Stimulated activated CD4-positive, alpha-beta T cell treated with anti-CD3 and anti-CD28 coated beads, Interleukin-2, amount 100 ng/mL, for 24 hours (primary cell): ENCODE measurements at places on chromosomes 6 and 20.

GRCh38 chr6:107712665-107713551 lies 111.2 kb downstream of the SCML4 start:
- peak; percentile 55 for DNase-seq

DNA sequence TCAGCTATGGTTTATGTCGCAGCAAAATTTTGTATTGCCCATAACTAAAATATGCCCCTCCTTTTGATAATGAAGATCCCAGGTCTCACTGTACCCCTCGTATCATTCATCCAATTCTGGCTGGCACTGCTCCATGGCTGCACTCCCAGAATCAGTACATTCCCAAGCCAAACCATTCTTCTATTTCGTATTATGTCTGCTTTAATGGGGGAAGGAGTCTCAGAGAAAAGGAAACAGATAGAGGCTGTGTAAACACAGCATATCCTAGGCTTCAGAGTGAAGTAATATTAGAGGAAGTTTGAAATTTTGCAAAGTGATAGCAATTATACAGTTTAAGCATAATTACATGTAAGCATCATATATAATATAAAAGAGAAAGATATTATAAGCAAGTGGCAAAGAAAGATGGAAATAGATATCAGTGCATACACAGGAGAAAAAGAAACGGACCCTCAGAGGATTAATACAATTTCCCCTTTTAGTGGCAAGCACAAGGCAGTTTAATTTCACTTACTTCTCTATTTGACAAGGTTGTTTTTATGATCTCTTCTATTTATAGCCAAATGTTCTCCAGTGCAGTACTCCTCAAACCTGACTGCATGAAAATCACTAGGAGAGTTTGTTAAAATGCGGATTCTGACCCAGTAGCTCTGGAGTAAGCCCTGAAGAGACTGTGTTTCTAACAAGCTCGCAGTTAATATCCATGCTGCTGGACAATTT lies 56.5 kb upstream of the TENT5A start:
- DNase-seq, result no peak

GRCh38 chr6:39695447-39695846 lies 29.8 kb downstream of the KIF6 start:
- DNase-seq, result no peak

- DNase-seq, result no peak
Observed at GRCh38 chr6:148620579-148621298, 126.1 kb upstream of the UST start.

DNA sequence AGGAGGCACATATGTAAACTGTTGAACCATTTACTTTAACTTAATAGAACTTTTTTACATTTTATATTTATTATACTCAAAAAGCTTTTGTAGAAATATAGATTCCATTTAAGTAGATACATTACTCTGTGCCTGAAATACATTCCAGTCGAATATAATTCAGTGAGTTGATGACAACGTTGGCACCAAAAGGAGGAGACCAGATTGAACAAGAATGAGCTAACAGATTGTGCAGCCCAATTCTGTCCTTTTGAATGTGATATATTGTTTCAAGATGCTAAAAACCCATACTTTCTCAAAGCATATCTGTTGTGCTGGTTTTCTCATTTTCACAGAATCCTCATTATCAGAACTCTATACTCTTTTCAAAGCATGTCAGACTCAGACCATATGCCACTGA lies 147.4 kb upstream of the SIM1 start:
- no peak for DNase-seq

DNA sequence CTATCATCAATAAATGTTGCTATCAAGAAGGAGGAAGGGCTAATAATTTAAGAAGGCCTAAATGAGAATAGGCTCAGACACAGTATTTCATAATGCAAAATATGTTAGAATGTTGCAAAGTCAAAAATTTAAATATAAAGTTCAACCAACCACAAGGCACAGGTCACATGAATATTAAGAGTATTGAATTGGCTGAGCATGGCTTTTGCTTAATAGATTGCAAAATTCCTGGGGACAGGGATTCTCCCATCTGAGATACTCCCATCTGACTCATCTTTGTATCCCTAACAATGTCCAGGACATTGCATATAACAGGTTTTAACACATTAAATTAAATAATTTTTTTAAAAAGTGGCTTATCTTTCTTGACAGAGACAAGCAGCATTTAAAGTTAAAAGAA lies 32.9 kb upstream of the UTRN start:
- DNase-seq, result no peak

DNA sequence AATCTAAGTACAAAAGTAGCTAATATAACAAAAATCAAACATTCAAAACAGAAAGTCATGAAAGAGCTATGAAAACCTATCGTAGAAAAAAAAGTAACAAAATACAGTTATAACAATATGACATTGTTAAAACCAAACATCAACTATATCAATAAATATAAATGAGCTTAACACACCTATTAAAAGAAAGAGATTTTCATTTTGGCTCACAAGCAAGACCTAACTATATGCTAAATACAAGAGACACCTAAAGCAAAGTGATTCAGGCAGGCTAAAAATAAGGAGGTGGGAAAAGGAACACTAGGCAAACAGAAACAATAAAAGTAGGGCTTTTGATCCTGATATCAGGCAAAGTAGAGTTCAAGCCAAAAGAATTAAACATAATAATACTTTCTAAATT lies 13.5 kb downstream of the ZNF322 start:
- no peak for DNase-seq

DNA sequence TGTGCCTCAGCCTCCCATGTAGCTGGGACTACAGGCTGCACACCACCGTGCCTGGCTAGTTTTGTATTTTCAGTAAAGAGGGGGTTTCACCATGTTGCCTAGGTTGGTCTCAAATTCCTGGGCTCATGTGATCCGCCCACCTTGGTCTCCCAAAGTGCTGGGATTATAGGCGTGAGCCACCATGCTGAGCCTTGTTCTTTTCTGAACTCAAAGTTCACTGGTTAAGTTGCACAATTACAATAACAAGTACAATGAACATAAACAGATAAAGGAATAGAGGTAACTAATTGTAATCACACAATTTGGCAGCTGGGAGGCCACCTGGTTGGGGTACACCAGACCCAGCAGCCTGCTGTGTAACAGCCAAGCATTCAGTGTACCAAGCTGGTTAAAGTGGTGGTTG lies 6.7 kb downstream of the NUDT3 start:
- no peak for DNase-seq

GRCh38 chr6:131510094-131510493 lies 62.9 kb upstream of the ARG1 start:
- DNase-seq, result no peak

DNA sequence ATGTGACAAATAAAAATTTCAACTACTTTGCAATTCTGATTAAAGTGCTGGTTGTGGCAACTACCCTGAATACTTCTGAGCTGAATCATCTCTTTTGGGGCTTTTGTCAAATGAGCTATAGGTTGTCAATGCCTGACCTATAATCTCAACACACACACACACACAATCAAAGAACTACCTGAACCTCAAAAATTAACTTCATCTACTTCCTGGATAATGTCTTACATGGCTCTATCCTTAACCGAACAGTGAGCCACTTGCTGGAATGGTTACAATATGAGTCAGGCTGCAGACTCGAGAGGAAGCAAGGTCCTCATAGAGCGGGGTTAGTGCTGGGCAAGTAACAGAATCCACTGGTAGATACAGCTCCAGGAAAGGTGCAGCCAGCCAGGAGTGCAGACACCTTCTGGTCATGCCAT lies 70.6 kb upstream of the DST start:
- no peak for DNase-seq

DNA sequence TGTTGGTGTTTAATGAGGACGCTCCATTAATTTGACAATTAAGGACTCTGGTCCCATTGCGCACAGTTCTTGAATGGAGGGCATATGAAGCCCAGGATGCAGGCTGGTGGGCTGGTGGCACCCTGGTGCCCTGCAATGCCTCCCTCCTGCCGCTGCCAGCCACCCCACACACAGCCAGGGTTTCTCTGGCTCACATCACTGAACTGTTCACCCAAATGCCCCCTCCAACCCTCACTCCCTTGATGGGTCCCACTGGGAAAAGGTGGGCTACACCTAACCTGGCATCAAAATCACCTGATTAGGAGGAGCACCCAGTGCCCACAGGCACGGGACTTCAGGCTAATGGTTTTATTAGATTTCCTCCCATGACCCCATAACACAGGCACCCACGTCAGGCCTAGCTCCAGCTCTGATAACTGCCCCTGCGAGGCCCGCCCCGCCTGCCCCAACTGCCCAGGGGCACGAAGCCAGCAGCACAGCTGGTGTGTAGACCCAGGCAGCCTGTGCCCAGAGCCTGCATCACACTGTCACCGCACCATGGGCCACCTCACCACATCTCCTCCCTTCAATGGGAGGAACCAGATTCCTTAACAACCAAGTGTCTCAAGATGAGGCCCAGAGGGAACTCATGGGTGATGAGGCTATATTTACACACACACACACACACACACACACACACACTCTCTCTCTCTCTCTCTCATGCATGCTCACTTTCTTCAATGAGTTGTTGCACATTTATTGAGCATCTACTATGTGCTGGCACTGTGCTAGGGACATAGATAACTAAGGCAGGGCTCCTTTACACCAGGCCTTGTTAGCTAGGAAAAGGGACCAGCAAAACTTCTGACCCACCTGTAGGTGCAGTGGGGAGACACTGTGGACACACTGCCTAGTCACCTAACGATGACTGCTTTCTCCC lies 107.3 kb downstream of the NOL4L start:
- no peak for DNase-seq

DNA sequence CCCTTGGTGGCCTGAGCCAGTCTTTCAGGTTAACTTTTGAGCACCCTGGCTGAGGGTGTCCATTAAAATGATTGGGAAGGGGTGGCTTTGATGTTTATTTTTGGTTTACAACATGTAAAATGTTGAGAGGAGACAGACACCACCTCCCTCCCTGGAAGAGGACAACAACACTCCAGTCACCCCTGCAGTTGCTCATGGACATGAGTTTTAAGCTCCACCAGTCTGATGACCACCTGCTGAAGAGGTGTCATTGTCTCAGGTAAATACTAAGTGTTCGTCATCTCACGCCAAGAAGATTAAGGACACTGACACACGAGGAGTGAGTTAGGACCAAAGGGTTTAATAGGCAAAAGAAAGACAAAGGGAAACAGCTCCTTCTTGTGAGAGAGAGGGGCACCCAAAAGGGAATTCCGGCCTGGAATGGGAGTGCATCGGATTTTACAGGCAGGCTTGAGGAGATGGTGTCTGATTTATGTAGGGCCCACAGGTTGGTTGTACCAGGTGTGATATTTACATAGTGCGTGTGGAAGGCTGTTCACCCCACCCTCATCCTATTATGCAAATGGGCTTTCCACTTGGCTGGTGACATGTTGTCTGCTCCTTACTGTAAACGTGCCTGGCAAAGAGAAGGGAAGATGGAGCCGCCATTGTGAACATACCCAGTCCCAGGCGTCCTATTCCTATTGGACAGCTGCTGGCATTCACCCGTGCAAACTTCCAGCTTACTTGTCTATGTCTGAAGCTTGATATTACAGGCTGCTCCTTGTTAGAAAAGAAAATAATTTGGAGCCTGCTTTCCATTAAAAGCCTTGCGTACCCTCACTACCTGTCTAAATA lies 6.6 kb downstream of the HLA-B start:
- no peak for DNase-seq

DNA sequence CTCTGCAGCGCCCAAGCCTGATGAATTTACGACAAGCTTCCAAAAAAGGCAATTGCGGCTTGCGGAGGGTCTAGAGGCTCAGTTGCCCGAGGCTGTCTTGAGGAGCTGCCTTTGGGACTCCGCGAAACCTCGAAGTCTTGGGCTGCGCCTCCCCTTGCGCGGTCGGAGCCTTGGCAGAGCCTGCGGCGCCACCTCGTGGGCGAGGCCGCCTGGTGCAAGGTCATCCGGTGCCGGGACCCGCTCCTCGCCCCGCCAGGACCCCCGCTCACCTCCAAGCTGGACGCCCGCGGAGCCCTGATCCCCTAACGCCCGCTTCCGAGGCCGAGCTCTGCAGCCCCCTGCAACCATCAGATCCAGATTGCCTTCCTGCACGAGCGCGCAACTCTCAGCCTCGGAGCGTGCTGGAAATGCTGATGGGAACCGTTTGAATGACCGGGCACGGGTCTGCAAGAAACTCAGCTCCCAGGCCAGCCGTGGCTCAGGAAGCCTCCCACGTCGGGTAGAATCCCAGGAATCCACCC lies 14.9 kb upstream of the FAM210B start:
- peak; percentile 67 for DNase-seq

- no peak for DNase-seq
Observed at GRCh38 chr6:53189554-53189953, 40.9 kb upstream of the GCM1 start.

DNA sequence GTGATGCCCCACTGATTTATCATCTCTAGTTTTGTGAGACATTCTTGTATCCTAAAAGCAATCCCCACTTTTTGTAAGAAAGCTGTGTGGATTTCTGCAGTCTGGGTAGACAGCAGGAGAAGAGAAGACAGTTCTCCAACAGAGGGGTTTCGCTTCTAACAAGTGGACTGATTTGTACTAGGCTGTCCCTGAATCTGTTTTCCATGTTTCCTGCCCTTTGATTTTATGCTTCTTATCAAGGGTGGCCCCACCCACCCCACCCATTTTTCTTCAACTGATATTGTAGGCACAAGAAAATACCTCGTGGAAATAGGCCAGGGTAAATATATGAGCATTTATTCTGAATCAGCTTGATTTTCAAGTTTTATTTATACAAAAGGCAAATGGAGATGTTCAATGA lies 25.7 kb upstream of the JAG1 start:
- no peak for DNase-seq
